Suprapubic skin (tissue), 4 donors: ENCODE measurements at places on chromosomes 5 and 9.

GRCh38 chr5:1103093-1103492, 8.8 kb downstream of the SLC12A7 start:
- no peaks in the 10 kb centered on the region for H3K36me3 ChIP-seq
- peaks cover 70% of the 10 kb centered on the region for H3K4me1 ChIP-seq
- peak overlapping the region; percentile 25 for H3K4me3 ChIP-seq
- H3K27ac ChIP-seq = no peak overlapping the region

GRCh38 chr9:92406477-92406876, 2.1 kb upstream of the OGN start:
- peaks cover 17% of the 10 kb centered on the region for H3K4me1 ChIP-seq
- H3K27ac ChIP-seq = peak overlapping the region; percentile 16
- H3K36me3 ChIP-seq = no peaks in the 10 kb centered on the region
- DNase-seq = no peak
- H3K27me3 ChIP-seq = no peaks in the 10 kb centered on the region

- no peak for DNase-seq
- H3K4me3 ChIP-seq = no peak overlapping the region
- no peaks in the 10 kb centered on the region for H3K36me3 ChIP-seq
- H3K4me1 ChIP-seq = peaks cover 15% of the 10 kb centered on the region
Observed at GRCh38 chr9:115211413-115212124, 93.6 kb upstream of the TNC start.

- no peak overlapping the region for H3K4me3 ChIP-seq
- H3K36me3 ChIP-seq = no peaks in the 10 kb centered on the region
- no peak for DNase-seq
- H3K4me1 ChIP-seq = peaks cover 12% of the 10 kb centered on the region
- no peaks in the 10 kb centered on the region for H3K27me3 ChIP-seq
- H3K27ac ChIP-seq = no peak overlapping the region
Observed at GRCh38 chr5:147927901-147928300, 21.6 kb upstream of the C5orf46 start.

DNA sequence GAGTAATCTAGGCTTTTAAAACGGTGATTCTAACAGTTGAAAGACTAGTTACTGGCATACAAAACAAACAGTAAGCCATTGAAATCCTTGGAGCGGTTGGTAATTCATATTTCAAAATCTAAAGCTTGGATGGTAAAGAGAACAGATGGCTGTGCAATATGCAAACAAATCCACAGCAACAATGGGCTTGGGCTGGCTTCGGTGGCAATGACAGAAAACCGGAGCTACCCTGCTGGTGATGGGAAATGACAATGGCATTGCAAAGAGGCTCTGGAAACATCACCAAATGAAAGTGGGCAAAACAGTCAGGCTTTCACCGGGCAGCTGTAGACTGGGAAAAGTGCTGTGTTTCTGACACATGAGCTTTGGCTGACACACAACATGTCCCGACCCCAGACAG, 42.2 kb downstream of the MED27 start:
- H3K27ac ChIP-seq = no peak overlapping the region
- no peaks in the 10 kb centered on the region for H3K4me1 ChIP-seq
- no peak overlapping the region for H3K4me3 ChIP-seq

DNA sequence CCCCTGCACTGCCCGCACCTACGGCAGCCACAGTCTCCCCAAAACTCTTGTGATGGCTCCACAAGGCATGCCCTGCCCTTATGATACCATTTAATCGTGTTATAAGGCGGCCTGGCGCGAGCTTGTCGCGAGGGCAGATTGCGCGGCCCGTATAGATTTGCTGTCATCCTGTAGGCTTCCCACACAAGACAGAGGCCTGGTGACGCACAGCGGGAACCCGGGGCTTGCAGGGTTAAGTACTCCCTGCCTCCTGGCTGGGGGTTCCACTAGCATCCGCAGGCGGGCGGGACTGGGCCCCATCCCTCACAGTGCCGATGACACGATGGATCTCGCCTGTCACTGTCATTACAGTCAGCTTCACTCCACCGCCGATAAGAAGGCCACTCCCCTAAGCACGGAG, 364.9 kb upstream of the IRX2 start:
- H3K4me1 ChIP-seq = no peaks in the 10 kb centered on the region
- no peaks in the 10 kb centered on the region for H3K36me3 ChIP-seq
- H3K27me3 ChIP-seq = peaks cover 33% of the 10 kb centered on the region
- no peak overlapping the region for H3K27ac ChIP-seq
- DNase-seq = no peak
- no peak overlapping the region for H3K4me3 ChIP-seq

- no peak for DNase-seq
- H3K27ac ChIP-seq = no peak overlapping the region
- H3K4me3 ChIP-seq = no peak overlapping the region
- no peaks in the 10 kb centered on the region for H3K4me1 ChIP-seq
Observed at GRCh38 chr9:112091810-112092209, 83.3 kb downstream of the SUSD1 start.

GRCh38 chr9:75041041-75041440, 12.9 kb upstream of the CARNMT1 start:
- H3K27ac ChIP-seq = no peak overlapping the region
- H3K36me3 ChIP-seq = no peaks in the 10 kb centered on the region
- no peaks in the 10 kb centered on the region for H3K27me3 ChIP-seq
- DNase-seq = no peak
- no peaks in the 10 kb centered on the region for H3K4me1 ChIP-seq

DNA sequence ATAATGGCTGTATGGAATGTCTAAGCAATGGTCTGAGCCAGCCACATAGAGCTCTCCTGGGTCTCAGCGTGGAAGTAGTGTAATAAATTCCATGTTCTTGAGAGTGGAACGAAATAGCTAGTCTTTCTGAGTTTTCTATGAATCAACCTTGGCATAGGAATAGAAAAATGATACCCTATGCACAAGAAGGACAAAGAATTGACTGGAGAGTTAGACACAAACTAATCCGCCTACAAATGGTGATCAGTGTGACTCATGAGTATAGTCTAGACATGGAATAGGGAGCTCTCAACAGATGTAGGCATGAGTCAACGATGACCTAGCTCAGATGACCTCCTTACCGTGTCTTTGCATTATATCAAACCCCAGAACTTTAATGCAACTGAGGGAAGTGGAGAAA, 256.8 kb upstream of the GRIN3A start:
- no peak for DNase-seq
- no peaks in the 10 kb centered on the region for H3K36me3 ChIP-seq
- H3K27me3 ChIP-seq = no peaks in the 10 kb centered on the region
- no peaks in the 10 kb centered on the region for H3K4me1 ChIP-seq

- no peak overlapping the region for H3K27ac ChIP-seq
- no peaks in the 10 kb centered on the region for H3K4me1 ChIP-seq
- H3K36me3 ChIP-seq = no peaks in the 10 kb centered on the region
Observed at GRCh38 chr9:28547527-28547926, 974.2 kb upstream of the C9orf72 start.

GRCh38 chr5:132024789-132025402, 13.4 kb upstream of the ACSL6 start:
- peaks cover 7% of the 10 kb centered on the region for H3K27me3 ChIP-seq
- H3K36me3 ChIP-seq = no peaks in the 10 kb centered on the region
- no peak for DNase-seq

DNA sequence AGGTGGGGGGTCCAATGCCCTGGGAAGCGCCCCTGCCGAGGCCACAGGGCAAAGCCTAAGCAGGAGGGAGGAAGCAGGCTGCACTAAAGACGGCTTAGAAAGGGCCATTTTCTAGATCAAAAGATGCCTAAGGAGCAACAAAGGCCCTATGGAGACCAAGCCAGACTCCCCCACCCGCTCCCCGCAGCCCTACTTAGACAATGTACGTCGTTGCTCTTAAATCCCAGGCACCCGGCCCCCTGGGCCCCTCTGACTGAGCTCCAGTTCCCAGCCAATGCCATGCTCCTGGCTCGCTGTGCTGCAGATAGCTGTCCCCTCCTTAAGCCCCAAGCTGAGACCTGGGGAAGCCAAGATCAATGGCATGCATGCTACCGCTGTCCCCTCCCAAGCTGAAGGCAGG, 10.3 kb downstream of the IPPK start:
- peaks cover 18% of the 10 kb centered on the region for H3K36me3 ChIP-seq
- H3K27me3 ChIP-seq = no peaks in the 10 kb centered on the region
- no peak overlapping the region for H3K27ac ChIP-seq
- H3K4me3 ChIP-seq = no peak overlapping the region

DNA sequence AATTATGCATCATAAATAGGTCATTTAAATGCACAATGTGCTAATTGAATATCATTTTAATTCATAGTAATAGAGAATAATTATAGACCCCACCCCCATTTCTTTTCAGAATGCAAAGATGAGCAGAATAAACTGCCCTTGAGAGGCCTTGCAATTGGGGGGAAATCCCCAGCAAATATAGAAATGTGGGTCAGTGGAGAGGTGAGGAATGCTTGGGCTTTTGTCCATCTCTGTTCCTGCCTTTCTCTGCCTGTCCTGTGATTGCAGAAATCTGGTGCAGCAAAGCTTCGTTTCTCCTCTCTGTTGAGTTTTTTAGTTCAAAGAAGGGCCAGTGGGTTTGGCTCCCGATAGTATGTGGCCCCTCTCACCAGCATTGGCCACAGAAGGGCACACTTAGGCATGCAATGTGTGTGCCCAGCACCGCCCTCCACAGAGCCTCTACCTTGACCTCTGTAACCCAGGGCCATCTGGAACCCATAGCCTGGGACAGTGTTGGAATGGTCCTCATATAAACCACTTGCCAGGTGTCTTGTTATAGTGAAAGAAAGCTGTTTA, 164.2 kb downstream of the SEMA6A start:
- H3K4me1 ChIP-seq = no peaks in the 10 kb centered on the region
- no peaks in the 10 kb centered on the region for H3K36me3 ChIP-seq
- H3K27ac ChIP-seq = no peak overlapping the region
- H3K4me3 ChIP-seq = no peak overlapping the region

GRCh38 chr9:20037699-20038098, 248.9 kb upstream of the SLC24A2 start:
- no peaks in the 10 kb centered on the region for H3K36me3 ChIP-seq
- H3K4me3 ChIP-seq = no peak overlapping the region
- H3K27me3 ChIP-seq = no peaks in the 10 kb centered on the region
- peaks cover 3% of the 10 kb centered on the region for H3K4me1 ChIP-seq

GRCh38 chr5:72499730-72500129, 7.5 kb downstream of the ZNF366 start:
- H3K36me3 ChIP-seq = no peaks in the 10 kb centered on the region
- no peak overlapping the region for H3K4me3 ChIP-seq
- no peak for DNase-seq
- H3K27me3 ChIP-seq = no peaks in the 10 kb centered on the region
- H3K4me1 ChIP-seq = peaks cover 11% of the 10 kb centered on the region

- no peaks in the 10 kb centered on the region for H3K27me3 ChIP-seq
- H3K4me3 ChIP-seq = no peak overlapping the region
- H3K27ac ChIP-seq = no peak overlapping the region
- no peaks in the 10 kb centered on the region for H3K4me1 ChIP-seq
Observed at GRCh38 chr5:147669169-147669869, 113.2 kb downstream of the JAKMIP2 start.

- no peak for DNase-seq
- H3K4me3 ChIP-seq = no peak overlapping the region
- H3K27ac ChIP-seq = no peak overlapping the region
- H3K27me3 ChIP-seq = no peaks in the 10 kb centered on the region
Observed at GRCh38 chr9:81132318-81132717, 557.0 kb downstream of the TLE1 start.

- H3K27ac ChIP-seq = no peak overlapping the region
- no peak for DNase-seq
- H3K4me1 ChIP-seq = no peaks in the 10 kb centered on the region
- no peaks in the 10 kb centered on the region for H3K36me3 ChIP-seq
Observed at GRCh38 chr5:159936686-159937329, 20.5 kb downstream of the ADRA1B start.

DNA sequence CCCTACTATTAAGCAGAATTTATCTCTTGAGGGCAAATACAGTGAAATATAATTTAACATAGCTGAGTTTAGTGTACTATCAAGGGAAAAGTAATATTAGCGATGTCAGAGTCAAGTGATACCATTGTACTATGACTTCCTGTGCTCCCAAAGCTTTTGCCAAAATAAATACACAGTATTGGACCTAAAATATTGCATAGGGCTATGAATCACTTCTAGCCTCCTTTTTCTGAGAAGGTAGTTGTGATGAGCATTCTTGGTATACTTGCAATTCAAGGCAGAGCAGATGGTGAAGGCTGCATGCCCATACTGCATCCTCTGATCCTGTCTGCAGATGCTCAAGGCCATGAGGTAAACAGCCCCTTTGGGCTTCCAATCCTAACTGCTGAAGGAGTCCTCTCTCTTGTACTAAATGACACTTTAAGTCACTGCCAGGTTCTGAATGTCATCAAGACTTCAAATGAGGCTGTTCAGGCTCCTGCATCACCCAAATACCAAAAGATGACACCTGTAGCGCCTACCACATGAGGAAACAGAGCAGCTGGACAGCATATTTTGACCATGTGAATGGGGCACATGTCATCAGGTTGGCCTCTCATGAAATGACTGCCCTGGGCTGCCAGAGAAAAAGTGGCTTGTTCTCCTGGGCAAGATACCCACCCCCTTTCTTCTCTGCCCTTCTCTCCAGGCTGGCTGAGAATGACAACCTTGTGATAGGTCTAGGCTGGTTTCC, 29.7 kb upstream of the PPP2CA start:
- no peaks in the 10 kb centered on the region for H3K36me3 ChIP-seq
- no peaks in the 10 kb centered on the region for H3K27me3 ChIP-seq
- no peak for DNase-seq
- H3K4me3 ChIP-seq = no peak overlapping the region

DNA sequence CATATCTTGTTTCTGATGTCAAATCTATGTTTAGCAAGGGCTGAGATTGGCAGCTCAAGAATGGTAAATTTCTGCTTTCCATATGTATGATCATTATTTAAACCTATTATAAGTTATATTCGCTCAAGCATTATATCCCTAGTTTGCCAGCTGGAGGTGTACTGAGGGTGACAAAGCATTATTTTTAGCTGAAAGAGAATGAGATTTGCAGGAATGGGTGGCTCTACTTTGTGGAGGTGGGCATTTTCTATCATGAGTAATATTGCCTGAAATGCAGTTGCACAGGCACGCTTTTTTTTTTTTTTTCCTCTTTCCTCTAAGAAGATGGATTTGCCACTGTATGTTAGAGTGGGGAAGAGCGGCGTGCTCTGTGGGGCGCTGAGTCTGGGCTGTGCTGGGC, 393.8 kb downstream of the EBF1 start:
- H3K4me1 ChIP-seq = no peaks in the 10 kb centered on the region
- DNase-seq = no peak
- peaks cover 24% of the 10 kb centered on the region for H3K36me3 ChIP-seq
- no peaks in the 10 kb centered on the region for H3K27me3 ChIP-seq

DNA sequence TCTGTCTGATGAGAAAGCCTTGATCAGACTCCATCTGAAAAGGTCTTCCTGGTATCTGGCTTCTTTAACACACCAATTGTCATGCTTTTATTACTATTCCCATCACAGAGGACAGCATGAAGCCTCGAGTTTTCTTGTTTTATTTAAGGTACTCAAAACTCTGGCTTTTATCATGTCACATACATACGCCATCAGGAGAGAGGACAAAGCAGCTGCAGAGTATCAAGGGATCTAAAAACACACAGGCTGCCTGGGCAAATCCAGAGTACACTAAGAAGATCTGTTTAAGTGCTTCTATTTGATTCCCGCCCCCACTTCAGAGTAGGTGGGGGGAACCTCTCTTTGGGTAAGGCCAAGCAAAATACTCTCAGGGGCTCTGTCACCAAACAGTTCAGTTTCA, 277.2 kb downstream of the SPOCK1 start:
- no peak overlapping the region for H3K27ac ChIP-seq
- DNase-seq = no peak
- peaks cover 12% of the 10 kb centered on the region for H3K4me1 ChIP-seq
- no peak overlapping the region for H3K4me3 ChIP-seq
- no peaks in the 10 kb centered on the region for H3K27me3 ChIP-seq

- H3K27ac ChIP-seq = no peak overlapping the region
- H3K27me3 ChIP-seq = no peaks in the 10 kb centered on the region
- H3K4me3 ChIP-seq = no peak overlapping the region
- H3K36me3 ChIP-seq = no peaks in the 10 kb centered on the region
Observed at GRCh38 chr5:66813306-66813705, 217.1 kb downstream of the MAST4 start.
